SJSA1 (cell line): ENCODE measurements at places on chromosomes 5 and 9.

DNA sequence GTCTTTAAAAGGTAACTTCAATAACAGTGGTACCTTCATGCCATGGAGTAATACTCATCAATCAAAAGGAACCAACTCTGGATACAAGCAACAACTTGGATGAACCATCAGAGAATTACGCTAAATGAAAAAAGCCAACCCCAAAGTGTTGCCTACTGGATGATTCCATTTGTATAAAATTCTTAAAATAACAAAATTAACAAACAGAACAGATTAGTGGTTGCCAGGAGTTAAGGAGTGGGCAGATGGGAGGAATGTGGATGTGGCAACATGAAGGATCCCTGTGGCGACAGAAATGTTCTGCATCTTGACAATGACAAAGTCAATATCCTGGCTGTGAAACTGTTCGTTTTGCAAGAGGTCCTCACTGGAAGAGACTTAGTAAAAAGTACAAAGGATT lies 50.5 kb downstream of the SPTLC1 start:
- DNase-seq: no peak

DNA sequence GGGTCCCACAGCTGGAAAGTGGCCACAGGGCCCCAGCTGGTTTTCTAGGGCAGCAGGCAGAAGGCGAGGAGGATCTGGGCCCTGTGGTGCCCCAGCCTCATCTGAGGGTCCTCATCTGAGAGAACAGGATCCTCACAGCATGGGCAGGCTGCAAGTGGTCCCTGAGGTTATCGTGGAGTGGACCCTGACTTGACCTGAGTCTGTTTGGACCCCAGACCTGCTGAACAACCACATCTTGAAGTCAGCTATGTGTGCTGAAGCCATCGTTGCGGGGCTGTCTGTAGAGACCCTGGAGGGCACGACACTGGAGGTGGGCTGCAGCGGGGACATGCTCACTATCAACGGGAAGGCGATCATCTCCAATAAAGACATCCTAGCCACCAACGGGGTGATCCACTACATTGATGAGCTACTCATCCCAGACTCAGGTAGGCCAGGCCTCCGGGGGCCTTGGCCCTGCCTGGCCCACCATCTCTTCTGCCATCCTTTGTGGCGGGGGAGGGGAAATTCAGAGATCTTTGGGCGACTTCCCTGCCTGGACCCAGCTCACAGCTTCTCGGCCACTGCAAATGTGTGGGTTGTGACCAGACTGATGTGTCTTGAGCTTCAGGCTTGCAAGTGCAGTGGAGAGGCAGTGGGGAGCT lies 24.0 kb downstream of the TGFBI start:
- DNase-seq: no peak

DNA sequence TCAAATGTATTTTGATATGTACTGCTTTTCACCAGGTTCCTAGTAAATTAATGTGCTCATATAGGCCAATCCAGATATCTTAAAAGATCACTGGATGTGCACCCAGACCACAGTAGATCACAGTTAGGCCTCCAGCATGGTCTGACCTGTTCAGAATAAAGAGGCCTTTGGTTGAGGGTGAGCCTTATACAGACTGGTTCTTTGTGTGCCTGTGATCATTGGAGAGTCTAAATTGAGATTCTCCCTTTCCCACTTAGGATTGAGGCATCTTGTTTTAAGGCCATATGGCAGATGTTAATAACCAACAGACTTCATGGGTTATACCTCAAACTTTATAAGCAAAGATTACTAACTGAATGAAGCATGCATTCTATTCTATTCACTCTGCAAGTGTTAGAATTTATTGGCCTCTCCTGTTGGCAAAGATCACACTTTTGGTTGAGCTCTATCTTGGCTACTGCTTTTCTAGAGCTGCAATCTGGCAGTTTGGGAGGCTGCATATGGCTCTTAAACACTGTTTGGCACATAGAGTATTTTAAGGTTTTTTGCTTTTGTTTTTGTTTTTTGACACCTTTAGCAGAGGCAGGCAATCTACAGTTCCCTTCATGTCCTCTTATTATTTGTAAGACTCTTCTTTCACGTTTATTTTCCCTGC lies 8.5 kb downstream of the CHSY3 start:
- no peak for DNase-seq

GRCh38 chr5:10471677-10472076 lies 30.0 kb downstream of the ROPN1L start:
- no peak for DNase-seq

- no peak for DNase-seq
Measured at GRCh38 chr5:56356121-56356835, 123.1 kb upstream of the ANKRD55 start.

GRCh38 chr5:475704-476101 lies 32.7 kb downstream of the EXOC3 start:
- no peak for DNase-seq
